ENCODE measurements at places on chromosomes 6 and 20. TPM values are rescaled to one million over a fixed set of nuclear protein-coding genes. Genes with fewer than 3 reads are reported as not detected.

SLX4IP gene
- 5.4 TPM for total RNA-seq

DNA sequence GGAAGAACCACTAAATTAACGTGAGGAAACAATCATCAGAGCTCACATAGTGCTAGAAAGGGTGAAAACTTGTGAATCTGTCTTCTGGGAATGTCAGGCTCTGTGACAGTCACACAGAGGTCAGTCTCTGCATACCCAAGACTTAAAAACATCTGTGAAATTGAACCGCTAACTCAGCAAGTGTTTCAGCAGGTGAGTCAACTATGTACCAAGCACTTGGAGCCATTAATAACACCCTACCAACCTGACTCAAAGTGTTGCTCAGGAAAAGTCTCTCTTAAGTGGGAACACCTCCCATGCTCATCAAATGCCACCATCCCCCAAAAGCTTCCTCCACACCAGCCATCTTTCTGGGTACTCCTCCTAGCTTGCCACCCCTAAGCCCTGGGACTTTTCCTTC is 92.3 kb upstream of the CARMIL1 start:
- DNase-seq = no peak

TMEM170B gene
- 9.2 TPM for total RNA-seq

GRCh38 chr6:139327038-139327437 is 35.2 kb upstream of the TXLNB start:
- no peak for DNase-seq

DNA sequence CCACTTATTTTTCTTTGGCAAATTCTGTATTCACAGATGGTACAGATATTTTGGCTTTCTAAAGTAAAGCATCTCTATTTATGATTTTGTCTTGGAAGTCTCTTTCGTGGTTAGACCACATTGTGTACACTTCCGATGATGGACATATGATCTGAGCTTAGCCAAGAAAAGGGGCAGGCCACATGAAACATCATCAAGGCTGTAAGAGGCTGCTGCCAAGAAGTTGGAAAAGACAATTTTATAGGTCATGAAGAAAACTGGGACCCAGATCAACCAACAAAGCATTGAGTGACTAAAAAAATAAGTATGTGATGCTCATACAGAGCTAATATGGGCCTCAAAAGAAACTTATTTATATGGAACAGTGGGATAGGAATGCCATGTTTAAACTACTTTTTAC is 266.4 kb downstream of the HAO1 start:
- DNase-seq = no peak

PPP1R3G gene
- total RNA-seq = 0.46 TPM

DNA sequence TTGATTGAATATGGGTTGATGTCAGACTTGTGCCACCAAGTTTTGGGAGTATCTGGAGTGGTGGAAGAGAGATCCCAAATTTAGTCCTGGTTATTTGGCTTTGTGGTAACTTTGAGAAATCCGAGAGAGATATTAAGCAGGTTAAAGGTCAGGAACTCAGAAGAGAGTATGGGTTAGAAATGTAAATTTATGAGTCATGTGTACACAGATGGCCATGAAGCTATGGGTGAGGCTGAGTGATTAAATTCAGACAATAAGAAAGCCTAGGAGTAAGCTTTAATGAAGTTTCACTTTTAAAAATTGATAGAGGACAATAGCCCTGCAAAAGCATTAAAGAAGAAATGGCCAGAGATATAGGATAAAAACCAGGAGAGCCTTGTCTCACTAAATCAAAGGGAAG is 14.3 kb downstream of the RIMS1 start:
- no peak for DNase-seq

DNA sequence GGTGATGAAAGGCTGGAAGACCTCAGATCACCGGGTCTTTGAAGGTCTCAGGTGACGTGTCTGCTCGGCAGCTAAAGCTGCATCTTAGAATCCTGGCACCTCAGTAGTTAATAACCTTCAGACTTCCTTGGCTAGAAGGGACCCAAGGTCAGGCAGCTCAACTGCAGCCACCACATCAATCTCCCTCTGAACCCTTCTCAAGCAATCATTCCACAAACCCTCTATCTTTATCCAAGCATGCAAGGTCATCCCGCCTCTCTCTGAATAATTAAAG is 16.7 kb upstream of the TLDC2 start:
- DNase-seq = no peak

DNA sequence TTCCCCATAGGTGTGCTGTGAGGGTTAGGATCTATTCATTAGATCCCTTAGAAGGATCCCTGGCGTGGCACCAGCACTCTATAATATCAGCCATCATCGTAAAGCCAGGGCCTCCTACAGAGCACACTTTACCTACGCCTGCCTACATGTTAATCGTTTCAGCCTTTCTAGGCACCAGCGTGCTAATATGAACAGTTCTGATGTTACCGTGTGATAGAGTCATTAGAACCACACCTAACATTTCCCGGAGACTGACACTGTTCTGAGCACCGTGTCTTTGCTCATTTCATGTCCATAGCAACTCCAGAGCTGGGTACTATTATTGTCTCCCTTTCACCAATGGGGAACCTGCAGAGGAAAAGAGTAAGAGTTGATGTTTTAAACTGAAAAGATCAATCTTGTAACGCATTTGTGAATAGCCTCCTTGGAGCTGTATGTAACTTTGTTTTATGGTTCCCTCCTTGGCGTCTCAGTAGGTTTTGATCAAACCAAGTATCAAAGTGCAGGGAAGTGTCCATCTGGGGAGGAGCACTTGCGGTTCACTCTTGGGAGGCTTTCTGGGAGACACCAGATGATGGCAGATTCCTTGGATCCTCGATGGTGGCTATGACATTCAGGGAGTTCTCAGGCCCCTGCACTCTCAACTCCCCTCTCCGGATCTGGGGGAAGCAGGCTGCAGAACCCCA is 73.8 kb upstream of the KCNG1 start:
- no peak for DNase-seq

- DNase-seq = no peak
These were observed 560.0 kb upstream of the CDH4 start for GRCh38 chr20:60691966-60692615.

KIAA1586 gene
- 12.9 TPM for total RNA-seq

- no peak for DNase-seq
These were observed 57.7 kb downstream of the PPP1R16B start for GRCh38 chr20:38863024-38863851.

DNA sequence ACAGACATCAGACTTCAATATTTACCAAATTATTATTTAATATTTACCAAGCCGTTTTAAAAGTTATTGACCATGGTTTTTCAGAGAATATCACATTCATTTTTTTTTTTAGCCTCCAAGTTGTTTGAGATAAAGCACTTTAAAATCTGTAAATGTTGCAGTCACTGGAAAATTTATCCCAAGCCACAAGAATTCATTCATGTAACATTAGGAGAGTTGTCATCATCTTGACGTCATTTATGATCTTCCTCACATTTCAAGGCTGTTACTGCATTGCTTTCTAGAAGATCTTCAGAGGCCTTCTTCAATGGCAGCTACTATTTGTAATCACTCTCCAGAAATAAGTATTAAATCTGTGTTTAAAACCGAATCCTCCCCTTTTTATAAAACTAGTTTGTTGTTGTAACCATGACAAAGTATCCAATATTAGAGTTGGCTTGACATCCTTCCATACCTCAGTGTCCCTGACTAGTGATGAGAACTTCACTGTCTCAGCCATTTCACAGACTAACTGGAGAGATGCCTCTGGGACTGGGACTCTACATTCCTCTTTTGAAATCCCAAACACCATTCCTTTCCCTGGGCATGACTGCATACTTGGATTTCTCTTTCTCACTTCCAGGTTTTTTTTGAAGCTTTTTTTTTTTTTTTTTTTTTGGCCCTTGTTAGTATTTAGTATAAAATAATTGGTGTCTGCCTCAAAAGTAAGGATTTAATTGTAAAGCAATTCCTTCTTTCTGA is 100.1 kb downstream of the ZFAND3 start:
- no peak for DNase-seq

DNA sequence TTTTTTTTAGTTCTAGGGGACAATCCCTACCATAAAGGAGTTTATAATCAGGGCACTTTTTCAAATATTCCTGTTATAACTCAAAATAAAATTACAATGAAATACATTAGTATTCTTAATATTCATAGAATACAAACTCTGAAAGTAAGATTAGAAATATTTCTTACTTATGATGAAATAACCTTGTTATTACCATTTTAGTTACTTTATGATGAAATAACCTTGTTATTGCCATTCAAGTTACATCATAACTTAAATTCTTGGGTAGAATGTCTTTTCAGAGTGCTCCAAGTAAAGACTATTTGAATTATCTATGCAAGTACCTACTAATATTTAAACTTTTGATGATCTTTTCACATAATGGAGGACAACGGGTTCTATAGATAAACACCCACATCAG is 43.2 kb downstream of the PACRG start:
- no peak for DNase-seq

ZC2HC1B gene
- not detected for total RNA-seq

- no peak for DNase-seq
These were observed 609 bp downstream of the MYL9 start for GRCh38 chr20:36541768-36542488.

DNA sequence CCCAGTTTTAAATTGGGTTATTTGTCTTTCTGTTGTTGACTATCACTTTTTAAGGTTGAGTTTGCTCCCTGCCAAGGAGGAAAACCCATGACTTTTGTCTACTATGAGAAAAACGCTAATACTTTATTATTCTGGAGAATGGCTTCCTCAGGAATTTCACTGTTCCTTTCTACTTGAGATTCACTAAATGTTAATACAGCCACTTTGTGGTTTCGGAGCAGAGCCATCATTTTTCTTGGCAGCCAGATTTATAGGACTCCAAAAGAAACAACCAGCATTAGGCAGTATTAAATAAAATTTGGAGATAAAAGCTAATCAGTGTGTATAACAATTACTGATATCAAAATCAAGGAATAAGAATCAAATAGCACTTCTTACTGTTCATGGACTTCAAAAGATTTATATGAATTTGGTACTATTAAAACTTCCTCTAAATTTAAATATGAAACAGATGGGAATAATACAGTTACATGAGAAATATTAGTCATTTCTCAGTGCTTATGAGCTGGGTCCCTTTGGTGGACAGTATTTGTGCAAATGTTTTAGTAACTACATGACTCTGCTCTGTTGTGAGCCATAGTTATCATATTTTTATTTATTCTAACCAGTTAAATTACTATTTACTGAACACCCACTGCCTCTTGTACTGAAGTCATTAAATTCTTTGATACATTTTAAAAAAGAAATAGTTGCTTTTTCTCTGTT is 64.1 kb upstream of the FBXO30 start:
- DNase-seq = no peak

DNA sequence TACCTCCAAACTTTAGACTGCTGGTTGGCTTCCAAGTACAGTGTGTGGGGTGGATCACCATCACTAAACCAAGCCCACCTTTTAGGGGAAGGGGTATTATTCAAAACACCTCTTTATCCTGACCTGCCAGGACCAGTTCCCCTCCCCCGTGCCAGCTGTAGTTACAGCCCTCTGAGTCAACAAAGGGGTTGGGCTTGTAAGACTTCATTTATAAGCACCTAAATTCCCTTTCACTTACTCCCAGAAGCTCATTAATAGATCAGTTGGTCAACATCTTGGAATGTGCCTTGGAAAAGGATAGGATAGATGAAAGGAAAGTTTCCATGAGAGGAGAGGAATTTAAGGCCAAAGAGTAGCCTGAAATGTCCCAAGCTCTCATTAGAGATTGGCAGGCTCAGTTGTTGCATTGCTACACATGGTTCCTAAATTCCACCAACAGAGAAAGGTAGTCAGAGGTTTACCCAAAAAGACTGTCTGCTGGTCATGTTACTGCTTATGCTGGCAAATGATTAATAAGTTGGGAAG is 59.2 kb downstream of the TNFAIP3 start:
- no peak for DNase-seq

- peak; percentile 74 for DNase-seq
These were observed 12.4 kb downstream of the PSMF1 start for GRCh38 chr20:1130847-1131246.

GRCh38 chr20:44399446-44399845 is 43.9 kb downstream of the HNF4A start:
- no peak for DNase-seq

BIRC7 gene
- 15.5 TPM for total RNA-seq

GRCh38 chr6:8084586-8084985 is 17.8 kb downstream of the EEF1E1 start:
- no peak for DNase-seq

IL20RA gene
- total RNA-seq = 13.3 TPM

SLC32A1 gene
- not detected for total RNA-seq

DNA sequence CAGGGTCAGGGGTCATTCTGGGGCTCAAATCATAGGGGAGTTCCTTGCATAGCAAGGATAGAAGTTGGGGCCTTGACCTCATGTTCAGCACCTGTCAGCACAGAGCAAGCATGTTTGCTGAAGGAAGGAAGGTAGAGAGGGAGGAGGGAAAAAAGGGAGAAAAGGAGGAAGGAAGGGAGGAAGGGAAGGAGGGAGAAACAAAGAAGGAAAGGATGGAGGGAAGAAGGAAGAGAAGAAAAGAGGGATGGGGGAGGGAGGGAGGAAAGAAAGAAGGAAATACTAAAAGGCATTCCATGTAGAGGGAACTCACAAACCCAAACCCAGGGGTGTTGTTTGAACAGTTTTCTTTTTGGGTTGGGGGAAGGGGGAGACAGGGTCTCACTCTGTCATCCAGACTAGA is 80.1 kb downstream of the DLGAP4 start:
- no peak for DNase-seq

- DNase-seq = no peak
These were observed 73.6 kb upstream of the RNF146 start for GRCh38 chr6:127192911-127193541.

- no peak for DNase-seq
These were observed 13.5 kb downstream of the STK35 start for GRCh38 chr20:2114990-2115681.

DNA sequence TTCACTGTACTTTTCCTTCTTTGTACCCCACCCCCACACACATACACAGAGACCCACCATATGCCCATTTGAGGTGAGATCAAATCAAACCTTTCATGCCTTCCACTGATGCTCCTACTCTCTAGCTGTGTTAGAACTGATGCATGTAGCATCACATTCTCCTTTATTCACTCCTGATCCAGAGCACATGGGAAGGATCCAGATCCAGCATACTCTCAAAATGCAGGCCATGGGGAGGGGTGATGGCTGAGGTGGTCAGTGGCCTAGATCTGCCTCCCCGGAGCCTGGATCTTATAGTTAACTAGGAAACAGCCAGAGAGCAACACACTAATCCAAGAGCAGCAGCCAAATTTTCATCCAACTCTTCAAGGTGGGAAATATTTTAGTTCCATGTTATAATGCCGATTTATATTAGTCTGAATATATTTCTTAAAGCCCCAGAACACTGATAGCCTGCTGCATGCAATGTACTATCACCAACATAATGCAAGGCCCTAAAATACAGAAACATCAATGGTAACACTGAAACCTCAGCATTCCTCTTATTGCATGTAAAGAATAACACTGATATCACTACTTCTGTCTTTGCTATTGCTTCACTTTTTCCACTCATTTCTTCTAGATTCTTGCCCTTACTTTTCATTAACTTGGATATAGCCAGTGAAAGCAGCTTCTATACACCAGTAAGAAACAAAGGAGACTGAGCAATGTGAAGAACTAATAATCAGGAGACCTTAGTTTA is 126.8 kb upstream of the BEND6 start:
- no peak for DNase-seq

FAM83C gene
- not detected for total RNA-seq
